ENCODE measurements at places on chromosomes 11 and 22. TPM values are rescaled to one million over a fixed set of nuclear protein-coding genes. Genes with fewer than 3 reads are reported as not detected.

Gene DGCR6
- total RNA-seq: 12.8 TPM

Gene FAT3
- total RNA-seq: 3.2 TPM

Gene MUC5B
- total RNA-seq: not detected

Gene TMPRSS4
- not detected for total RNA-seq

Gene ZBTB3
- 6.2 TPM for total RNA-seq

Gene OR51E2
- not detected for total RNA-seq

Measured in omental fat pad (tissue), 4 donors.